ENCODE measurements at places on chromosomes 7 and 10. TPM values are rescaled to one million over a fixed set of nuclear protein-coding genes. Genes with fewer than 3 reads are reported as not detected.
A peak's percentile ranks its signal among the peaks of the same experiment; 100 is the strongest.

DNA sequence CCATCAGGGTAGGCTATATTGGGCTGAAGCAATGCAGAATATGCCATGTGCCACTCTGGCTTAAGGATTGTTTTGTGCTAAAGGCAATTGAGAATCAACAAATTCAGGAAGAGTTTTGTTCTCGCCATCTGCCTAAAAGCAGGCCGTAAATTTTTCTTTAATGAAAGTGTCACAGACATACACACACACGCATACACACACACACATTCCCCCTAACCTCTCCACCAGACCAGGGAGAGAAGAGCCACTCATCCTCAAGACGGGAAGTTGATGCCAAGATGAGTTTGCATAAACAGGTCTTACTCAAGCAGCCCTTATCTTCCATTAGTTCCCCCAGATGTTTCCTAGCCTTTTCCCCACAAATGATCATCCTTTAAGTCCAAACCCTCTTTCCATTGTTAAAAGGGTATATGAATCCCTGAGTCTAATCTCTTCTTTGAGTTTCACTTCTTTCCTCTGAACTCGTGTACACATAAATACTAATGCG, 59.6 kb upstream of the TRIM24 start:
- no peak for DNase-seq

Gene ANXA8
- total RNA-seq = 15.0 TPM

DNA sequence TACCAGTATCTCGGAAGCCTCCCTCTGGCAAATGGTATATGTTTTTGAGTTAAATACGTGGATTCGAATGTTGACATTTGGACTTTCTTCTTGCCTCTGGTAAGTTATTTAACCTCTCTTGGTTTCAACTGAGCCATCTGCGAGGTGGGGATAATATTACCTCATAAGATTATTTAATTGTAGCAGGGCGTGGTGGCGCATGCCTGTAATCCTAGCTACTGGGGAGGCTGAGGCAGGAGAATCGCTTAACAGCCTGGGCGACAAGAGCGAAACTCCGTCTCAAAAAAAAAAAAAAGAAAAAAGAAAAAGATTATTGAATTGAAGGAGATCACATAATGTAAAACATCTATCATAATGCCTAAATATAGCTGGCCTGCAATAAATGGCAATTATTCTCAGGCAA, 396 bp upstream of the TAF5 start:
- DNase-seq = no peak

GRCh38 chr7:94183289-94183749, 179.2 kb upstream of the BET1 start:
- DNase-seq = peak; percentile 38

DNA sequence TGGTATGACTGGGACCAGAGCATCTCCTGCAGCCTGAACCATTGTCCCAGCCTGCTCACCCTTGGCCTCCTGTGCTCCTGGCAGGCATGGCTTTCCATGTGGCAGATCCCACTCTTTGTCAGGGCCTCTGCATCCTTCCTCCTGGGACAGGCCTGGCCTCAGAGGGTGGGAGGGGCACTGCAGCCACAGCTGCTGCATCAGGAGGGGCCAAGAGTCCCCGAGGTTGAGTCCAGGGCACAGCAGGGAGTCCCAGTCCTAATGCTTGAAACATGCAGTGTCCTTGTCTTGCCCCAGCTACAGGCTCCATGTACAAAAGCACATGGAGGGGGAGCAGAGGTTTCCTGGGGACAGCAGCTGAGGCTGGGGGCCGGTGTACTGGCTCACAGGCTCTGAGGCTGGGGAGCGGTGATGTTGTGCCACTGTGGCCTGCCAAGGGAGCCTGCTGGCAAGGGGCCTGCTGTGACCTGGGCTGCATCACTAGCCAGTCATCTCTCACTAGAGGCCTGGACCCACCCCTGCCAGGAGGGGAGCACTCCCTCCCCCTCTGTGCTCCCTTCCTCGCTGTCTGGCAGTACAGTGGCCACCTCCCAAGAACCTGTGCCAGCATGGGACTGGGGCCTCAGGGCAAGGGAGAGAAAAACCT, 144.8 kb downstream of the ZNF248 start:
- DNase-seq = no peak

GRCh38 chr10:1010703-1011102, 15.0 kb downstream of the IDI2 start:
- DNase-seq = no peak

DNA sequence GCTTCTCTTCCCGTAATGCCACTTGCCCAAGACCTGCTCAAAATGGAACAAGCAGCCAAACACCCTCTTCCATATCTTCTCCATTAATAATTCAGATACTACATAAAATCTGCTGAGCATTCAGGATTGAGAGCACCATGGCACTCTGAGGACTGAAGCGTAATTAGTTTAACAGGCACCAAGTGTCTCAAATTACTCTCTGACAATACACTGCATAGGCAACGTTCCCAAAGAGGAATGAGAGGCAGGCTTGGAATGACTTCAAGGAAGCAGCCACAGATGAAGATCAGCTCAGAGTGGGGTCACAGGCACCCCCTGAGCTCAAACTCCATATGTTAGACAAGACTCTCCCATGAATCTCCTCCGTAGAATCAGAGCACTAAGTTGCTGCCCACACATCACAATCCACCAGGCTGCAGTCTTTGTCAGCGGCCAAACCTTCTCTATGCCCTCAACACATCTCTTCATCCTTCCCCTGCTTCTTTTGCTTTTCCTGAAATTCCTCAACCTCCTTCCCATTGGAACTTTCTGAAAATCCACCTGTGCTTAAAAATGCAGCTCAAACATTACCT, 4.7 kb upstream of the ABLIM1 start:
- no peak for DNase-seq

GRCh38 chr10:35640951-35641675, 983 bp downstream of the FZD8 start:
- peak; percentile 78 for DNase-seq

Gene CTAGE8
- total RNA-seq = 4.2 TPM
